ENCODE measurements at places on chromosomes 11 and 22.
A peak's percentile ranks its signal among the peaks of the same experiment; 100 is the strongest.

DNA sequence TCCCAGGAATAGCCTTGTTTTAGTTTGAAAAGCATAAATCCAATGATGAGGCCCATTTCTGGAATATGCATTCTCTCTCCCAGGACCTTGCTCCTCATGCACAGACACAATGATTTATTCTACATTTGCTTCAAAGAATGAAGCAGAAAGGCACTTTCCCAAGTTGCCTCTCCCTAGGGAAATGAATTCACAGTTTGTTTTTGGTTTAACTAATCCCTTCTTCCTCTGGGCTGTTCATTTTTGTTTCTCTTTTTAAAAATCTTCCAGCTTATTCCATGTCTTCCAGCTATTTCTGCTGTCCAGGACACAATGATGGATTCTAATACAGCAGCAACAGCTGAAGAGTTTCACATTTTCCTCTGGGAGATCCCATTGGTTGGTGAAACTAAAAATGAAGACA lies 1529.2 kb upstream of the TENM4 start:
- no peak for DNase-seq

DNA sequence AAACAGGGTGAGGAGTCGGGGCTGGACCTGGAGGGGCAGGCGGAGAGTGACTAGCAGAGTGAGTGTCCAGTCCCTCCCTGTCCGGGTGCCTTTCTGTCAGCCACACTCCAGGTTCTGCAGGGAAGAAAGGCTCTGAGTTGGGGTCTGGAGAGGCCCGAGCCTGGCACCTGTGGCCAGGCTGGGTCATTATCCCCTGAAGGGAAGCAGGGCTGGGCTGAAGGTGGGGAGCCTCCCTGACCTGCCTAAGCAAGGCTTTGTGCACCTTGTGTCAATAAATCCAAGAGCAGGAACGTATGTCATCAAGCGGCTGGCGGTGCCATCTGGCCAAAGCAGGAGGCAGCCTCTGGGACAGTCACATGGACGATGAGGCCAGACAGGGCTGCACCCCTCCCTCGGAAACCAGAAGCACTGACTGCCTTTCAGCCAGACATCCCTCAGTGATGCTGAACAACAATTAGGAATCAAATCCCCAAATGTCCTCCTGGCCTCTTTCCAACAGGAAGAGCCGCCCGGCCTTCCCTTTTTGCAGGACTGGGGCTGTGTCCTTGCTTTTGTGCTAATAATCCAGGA lies 73.9 kb upstream of the FGF3 start:
- no peak for DNase-seq

DNA sequence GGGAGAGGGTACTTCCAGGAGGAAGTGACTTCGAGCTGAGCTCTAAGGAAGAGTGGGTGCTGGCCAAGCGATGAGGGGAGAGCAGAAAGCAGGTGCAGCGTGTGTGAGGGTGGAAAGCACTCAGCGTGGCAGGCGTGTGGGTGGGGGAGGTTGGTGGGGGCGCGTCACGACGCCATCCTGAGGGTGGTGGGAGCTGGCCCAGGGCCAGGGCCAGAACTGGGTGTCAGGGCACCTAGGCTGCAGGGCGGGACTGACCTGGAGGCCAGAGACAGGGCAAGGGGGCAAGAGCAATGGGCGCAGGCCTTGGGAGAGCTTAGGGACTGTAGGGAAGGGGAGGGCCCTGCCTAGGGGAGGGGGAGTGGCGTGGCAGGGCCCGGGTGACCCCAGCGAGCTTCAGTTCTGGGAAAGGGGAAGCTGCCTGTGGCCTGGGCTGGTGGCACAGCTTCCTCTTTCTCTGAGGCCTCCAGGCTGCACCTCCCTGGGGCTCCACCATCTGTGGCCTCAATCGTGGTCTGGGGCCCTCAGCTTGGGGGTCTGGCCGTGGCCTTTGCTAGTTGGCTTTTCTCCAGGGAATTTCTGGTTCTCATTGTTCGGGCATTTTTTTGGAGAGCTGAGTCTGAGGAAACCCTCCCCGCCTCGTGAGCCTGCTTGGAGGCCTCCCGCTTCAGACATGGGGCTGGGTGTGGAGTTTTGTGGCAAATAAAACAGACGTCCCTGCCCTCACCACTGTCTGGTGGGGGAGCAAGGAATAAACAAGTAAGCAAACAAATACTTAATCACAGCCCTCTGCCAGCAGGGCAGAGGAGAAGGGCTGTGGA lies 8.9 kb downstream of the RELT start:
- DNase-seq: no peak

DNA sequence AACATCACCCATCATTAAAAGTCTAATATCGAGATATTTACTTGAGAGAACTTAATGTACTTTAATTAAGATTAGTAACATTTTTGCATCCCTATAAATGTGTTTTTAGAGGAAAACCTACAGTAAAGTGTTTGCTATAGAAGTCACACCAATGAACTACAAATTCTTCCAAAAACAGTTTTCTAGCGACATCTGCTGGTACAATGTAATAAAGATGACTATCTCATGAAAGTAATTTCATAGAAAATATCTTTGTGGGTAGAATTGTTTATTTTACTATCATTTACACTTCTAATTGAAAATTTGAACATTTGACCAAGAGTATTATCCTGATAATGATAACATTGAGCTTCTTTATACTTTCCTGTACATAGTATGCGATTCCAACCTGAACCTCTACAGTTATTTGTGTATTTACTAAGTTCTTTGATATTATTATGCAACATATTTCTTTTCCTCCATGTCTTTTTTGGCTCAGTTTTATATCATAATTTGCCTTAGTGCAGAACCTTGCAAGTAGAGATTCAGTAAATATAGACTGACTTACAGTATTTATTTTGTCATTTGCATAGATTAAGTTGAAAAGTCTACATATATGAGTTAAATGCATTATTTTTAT lies 252.7 kb downstream of the TMEM135 start:
- DNase-seq: peak; percentile 73

- DNase-seq: no peak
Measured at GRCh38 chr11:16977136-16977993, 36.8 kb downstream of the PLEKHA7 start.

DNA sequence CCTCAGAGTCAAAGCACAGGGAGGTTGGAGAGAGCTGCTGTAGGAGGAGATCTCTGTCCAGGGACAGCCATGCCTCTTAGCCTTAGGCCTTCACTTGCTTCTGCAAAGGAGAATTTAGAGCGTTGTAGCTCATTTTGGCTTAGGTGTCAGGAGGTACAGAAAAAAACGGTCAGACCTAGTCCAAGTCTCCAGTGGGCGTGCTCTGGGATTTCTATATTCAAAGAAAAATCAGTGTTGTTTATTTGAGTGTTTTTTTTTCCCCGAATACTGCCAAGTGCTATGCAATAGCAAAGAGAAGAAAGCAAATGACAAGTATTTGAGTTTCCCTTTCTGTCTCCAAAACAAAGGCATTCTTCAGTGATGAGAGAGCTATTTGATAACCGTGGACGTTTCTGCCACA lies 22.7 kb upstream of the OPCML start:
- no peak for DNase-seq

DNA sequence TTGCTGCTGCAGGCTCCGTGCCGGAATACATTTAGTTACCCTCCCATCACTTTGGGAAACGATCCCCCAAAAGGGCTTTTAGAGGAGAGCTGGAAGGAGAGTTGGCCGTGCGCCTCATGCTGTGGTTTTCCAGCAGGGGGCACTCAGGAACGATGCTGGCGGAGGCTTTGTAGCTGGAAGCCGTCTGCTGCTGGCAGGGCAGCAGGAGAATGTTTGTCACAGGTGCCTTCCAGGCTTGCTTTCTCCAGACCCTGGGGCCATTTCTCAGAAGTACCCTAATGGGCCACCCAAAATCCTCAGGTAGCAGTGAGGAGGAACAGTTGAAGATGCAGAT lies 30.0 kb upstream of the CABP7 start:
- DNase-seq: peak; percentile 67

DNA sequence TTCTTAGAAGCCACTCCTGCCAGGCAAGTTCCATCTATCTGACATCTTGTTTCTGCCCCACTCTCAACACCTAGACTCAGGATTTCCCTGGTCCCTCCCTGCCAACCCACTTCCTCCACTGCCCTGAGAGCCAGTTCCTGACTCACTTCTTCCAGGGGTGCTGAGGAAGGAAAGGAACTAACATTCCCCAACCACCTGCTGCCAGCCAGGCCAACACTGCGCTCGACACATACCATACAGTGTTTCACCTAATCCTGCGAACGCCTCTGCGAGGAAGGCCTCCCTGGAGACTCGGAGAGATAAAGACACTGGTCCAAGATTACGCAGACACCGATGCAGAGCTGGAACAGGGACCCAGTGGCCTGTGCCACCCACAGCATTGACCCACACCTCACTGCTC lies 40.2 kb downstream of the MICAL3 start:
- no peak for DNase-seq

GRCh38 chr22:29117799-29118477 lies 45.1 kb downstream of the KREMEN1 start:
- DNase-seq: no peak

GRCh38 chr22:38327805-38328204 lies 10.6 kb upstream of the CSNK1E start:
- no peak for DNase-seq

- DNase-seq: no peak
Measured at GRCh38 chr22:46577368-46578249, 40.2 kb upstream of the CELSR1 start.

- no peak for DNase-seq
Measured at GRCh38 chr22:39132281-39132680, 20.2 kb downstream of the CBX7 start.

GRCh38 chr11:65915821-65916251 lies 3.0 kb downstream of the C11orf68 start:
- no peak for DNase-seq

Measured in NCI-H1436 (cell line).